OCI-LY7 (cell line): ENCODE measurements at places on chromosomes 4 and X.

DNA sequence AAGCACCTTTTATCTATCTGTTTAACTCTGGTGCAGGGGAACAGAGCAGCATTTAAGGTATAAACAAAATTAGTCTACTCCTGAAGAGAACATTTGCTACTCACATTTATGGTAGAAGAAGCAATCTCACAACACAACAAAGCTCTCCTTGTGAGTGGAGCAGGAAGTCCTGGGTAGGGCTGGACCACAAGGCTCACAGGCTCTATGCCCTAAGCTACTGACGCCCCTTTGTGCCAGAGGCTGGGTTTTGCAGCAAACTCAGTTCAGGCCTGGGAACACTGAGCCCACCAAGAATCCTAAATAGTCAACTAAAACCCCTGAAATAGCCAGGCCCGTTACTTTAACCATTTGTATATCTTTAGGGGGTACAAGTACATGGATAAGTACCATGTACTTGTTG, 4.7 kb upstream of the ZXDB start:
- DNase-seq, result no peak

DNA sequence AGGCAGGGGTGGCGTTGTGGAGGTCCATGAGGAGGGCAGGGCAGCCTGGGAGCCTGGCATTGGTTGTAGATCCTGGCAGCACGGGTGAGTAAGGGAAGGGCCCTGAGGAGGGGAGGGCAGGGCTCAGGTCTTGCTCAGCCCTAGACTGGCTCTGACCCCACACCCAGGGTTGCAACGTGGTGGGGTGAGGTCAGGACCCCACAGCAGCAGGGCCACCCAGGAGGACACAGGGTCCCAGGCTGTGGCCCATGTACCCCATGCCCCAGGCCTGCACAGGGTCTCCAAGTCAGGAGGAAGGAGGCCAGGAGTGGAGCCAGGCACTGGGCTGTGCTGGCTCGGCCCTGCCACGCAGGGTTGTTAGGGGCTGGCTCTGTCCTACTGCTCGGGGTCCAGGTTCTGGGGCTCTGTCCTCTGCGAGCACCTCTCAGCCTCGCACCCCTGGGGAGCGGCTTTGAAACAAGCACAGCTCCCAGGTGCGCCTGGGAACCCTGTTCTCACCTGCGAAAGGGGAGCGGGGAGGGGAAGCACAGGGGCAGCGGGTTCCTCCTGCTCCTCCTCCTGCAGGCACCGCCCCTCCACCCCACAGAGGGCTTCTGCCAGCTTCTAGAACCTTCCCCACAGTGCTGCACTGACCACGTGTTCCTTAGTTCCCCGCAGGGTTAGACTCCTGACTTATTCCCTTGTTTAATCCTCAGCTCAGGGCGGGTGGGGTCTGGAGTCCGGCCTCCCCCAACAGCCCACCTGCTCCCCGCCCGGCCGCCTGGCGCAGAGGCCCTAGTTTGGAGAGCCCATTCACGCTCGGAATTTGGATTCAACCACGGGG, 20.4 kb downstream of the MSANTD1 start:
- no peak for DNase-seq

- DNase-seq, result no peak
Observed at GRCh38 chrX:826448-826847, 195.9 kb downstream of the SHOX start.

DNA sequence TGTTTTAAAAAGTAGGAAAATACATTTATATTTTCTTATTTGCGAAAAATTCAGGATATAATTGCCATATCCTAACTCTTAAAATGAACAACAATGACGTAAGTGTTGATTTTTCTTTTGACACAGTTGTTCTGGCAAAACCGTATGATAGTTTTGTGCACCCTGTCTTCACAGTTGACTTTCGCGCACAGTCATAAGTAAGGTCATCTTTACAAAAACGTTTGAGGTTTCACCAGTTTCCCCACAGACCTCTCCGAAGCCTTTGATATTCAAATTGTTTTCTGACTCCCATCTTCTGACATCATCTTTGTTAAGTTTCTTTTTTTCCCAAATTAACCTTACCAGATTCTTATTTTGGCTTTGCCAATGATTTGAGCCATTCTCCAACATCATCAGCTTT, 48.1 kb upstream of the ATXN3L start:
- DNase-seq, result no peak

- no peak for DNase-seq
Observed at GRCh38 chr4:87081826-87082225, 138.6 kb downstream of the KLHL8 start.

DNA sequence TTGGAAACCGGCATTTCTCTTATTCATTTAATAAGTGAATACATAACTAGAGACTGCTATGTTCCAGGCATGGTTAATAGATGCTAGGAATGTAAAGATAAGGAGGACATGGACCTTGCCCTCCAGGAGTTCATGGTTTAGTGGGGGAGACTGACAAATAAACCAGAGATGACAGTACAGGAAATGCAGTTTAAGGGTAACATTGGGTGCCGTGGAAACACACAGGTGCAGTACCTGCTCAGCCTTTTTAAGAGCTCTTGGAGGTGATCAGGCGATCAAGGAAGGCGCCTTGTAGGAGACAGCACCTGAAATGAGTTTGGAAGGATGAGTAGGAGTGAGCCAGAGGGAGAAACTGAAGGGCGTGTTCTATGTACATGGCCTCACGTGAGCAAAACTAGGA, 145.8 kb downstream of the AASDH start:
- DNase-seq, result no peak

DNA sequence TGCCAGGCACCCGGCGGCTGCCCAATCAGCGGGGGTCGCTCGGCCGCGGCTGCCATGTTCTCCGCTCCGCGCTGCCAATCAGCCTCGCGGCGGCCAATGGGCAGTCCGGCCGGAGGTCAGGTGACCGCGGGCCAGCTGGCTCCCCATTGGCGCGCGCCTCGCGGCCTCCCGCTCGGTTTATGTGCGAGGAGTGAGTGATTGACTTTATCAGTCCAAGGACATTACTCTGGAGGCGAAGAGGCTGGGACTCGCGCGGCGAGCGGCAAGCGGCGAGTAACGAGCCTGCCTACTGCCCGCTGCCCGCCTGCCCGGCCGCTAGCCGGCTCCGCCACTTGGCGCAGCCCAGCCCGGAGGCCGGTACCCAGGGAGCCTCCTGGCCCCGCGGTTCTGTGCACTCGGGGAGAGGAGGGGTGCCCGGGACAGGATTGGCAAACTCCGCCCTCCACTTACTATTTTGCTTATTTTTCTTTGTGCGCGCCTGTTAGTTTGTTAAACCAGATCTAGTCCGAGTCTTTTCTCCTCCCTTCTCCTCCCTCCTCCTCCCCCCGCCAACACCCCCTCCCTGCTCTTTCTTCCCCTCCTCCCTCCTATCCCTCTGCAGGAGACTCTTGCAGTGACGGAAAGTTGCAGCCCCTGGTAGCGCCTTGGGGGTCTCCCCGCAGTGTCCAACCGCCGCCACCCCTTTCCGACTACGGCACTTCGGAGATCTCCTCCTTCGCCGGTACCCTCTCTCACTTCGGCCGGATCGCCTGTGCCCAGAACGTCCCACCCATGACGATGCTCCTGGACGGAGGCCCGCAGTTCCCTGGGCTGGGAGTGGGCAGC, at the start of gene ZIC3:
Gene ZIC3 (plus strand): TSS at position 207 of the 825 bp plus-strand sequence. CDS start 565 bp downstream, at position 772.
- DNase-seq, result no peak

GRCh38 chr4:170374770-170375169, 285.0 kb upstream of the AADAT start:
- DNase-seq, result peak; percentile 32

GRCh38 chr4:142813388-142813787, 32.7 kb downstream of the INPP4B start:
- DNase-seq, result no peak

DNA sequence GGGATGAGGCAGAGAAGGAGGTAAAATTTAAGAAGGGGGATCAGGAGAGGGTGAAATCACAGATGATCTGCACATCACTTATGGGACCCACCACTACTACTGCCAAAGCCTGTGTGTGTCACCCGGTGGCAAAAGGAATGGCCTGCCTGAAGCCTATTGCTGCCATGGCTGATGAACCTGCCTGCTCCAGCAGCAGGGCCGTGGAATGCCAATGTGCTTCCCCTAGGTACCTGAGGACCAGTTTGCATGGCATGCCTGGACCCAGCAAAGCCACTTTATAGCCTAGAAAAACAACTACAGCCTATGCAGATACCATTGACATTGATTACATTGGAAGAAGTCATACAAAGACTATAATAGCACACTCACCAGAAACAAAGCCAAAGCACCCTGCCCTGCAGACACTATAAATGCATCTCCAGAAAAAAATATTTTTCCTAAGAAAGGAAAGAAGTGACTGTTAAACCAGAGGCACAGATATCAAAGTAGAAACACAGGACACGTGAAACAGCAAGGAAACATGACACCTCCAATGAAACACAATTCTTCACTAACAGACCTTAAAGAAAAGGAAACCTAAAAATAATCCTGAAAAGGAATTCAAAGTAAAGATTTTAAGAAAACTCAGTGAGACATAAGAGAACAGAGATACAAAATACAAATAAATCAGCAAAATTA, 680.7 kb upstream of the GRID2 start:
- DNase-seq, result no peak
